ENCODE measurements at places on chromosomes 6 and 20.

- DNase-seq = no peak
Observed at GRCh38 chr20:36238760-36239159, 2.5 kb downstream of the AAR2 start.

DNA sequence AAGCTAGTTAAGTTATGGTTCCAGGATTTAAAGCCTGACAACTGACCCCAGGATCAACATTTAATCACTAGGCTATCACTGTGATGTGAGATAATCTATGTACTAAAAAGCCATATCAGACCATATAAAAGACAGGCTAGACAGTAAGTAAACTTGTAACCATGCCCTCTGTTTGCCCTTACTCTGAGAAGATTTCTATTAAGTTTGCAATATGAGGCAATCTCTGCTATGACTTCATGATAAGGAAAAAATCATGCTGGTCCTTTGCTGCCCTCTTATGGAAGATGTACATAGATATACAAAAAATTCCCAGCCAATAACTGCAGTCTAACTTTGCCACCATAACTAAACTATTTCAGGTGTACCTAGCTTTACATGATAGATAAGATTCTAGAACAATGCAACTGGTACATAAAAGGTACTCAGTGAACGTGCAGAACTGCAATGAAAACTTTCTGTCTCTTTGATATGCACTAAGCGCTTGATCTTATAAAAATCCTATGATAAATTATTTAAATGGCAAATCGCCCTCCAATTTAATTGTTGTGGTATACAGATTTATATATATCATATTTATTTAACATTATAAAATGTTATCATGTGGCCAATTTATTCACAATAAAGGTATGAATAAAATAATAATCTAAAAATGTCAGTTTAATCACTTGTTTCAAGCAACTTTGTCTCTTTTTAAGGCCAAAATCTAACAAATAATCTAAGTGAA lies 70.5 kb downstream of the FAM217A start:
- no peak for DNase-seq

- DNase-seq = no peak
Observed at GRCh38 chr6:134446218-134446848, 128.4 kb upstream of the SGK1 start.

- DNase-seq = no peak
Observed at GRCh38 chr6:40894962-40895799, 143.8 kb downstream of the UNC5CL start.

- no peak for DNase-seq
Observed at GRCh38 chr6:164247106-164247505, 832.6 kb downstream of the QKI start.

DNA sequence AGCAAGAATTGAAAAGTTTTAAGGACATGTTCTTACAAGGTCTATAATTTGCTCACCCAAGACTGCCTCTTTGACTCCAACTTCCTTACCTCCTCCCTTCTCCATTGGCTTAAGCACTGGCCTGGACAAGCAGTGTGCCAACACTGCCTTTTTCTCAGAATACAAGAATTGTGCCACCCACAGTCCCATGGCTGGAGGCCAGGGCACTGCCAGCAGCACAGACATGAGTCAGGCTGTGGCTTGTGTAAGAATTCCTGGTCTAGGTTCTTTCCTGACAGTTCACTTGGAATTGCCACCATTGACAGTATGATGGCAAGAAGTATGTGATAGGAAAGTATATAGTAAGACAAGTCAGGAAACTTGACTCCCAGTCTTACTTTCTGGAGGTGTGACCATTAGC lies 202.7 kb upstream of the MARCKS start:
- DNase-seq = no peak

DNA sequence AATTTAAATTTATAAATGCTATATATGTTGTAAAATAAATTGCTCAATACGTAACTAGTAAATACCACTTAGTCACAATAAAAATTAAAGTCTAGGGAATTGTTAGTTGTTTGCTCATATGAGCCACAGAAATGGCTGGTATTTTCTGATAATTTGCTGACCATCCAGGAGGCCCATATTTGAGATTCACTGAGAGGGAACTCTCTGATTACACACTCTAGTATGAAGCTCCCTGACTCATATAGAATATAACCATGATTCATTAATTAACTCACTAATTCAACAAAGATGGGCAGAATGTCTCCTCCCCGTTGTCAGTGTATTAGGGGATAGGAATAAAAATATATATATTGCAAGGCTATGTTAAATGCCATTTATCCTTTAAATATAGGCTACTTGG lies 46.6 kb upstream of the TMEM30A start:
- no peak for DNase-seq

DNA sequence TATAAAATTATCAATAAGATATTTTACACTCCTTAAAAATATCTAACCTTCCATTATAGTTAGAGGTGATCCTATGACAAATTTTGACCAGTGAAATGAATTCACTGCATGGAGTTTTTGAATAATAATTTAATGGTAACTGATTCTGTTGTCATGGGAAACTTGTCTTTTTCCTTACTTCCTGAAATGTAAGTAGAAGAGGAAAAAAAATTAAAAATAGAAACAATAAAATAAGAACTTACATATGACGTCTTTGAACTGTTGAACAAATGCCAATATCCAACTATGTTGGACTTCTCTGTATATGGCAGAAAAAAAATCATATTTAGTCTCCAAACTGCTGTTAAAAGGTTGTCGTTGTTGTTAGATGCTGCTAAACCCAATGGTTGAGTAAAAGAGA lies 26.3 kb downstream of the PPP1R14C start:
- no peak for DNase-seq

- DNase-seq = no peak
Observed at GRCh38 chr20:19816386-19816785, 58.3 kb downstream of the RIN2 start.

DNA sequence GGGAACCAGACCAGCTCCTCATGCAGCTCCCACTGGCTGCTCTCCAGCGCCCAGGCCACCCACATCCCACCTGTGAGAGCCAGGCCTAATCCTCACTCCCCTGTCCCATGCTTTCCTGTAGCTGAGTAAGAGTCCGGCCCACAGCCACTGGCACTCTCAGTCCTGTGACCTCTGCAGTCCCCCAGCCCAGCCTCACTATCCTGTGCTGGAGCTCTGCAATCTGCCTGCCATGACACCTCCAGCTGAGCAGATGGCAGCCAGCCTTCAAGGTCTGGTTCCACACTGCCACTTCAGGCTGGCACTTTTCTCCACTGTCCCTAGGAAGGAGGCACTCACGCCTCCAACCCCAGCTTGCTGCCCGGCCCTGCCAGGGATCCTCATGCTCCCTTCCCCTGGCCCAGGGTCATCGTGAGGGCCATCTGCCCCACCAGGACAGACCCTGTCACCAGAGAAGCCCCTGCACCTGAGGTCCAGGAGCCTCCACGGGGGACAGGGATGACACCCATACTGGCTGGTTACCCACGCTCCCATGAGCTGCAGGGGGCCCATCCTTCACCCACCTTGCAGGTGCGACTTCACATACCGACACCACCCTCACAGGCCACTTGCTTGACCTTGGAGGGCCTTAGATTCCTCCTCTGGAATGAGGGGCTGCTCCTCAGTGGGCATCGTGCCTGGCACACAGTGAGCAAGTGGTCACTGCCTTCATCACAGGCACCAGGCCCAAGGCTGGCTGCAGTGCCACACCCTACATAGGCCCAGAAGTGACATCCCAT lies 100.1 kb downstream of the ASXL1 start:
- no peak for DNase-seq

DNA sequence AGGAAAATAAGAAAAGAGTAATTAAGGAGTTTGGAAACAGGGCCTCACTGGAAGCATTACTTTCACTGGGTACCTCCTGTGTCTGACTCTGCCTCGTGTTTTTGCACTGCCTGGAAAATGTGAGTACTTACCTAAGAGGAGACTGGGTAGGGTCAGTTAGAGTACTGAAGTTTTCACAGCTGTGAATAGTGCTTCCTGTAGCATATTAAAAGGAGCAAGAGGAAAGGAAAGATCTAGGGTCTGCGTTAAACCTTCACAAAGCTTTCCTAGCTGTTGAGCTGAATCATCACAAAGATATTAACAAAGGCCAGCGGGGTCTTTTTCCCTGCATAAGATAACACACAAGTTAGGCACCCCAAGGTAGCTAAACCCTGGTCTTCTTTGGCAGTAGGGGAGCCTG lies 82.3 kb downstream of the MLIP start:
- DNase-seq = no peak

DNA sequence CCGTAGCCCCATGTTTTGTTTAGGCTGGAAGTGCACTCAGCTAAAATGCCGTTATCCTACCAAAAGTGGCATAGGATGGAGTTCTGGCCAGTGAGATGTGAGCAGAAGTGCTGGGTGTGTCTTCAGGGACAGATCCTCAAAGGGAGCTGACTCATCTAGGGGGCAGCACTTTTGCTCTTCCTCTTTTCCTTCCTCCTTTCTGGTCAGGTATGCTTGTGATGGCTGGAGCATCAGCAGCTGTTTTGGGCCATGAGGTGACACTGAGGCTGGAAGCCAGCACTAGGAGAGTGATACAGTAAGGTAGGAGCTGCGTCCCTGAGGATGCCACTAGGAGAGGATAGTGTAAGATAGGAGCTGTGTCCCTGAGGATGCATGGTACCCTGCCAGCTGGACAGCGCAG lies 4.6 kb upstream of the OSBPL2 start:
- no peak for DNase-seq

GRCh38 chr6:8027965-8028651 lies 36.1 kb downstream of the BLOC1S5 start:
- no peak for DNase-seq

GRCh38 chr6:33906439-33906838 lies 102.6 kb upstream of the MLN start:
- no peak for DNase-seq

DNA sequence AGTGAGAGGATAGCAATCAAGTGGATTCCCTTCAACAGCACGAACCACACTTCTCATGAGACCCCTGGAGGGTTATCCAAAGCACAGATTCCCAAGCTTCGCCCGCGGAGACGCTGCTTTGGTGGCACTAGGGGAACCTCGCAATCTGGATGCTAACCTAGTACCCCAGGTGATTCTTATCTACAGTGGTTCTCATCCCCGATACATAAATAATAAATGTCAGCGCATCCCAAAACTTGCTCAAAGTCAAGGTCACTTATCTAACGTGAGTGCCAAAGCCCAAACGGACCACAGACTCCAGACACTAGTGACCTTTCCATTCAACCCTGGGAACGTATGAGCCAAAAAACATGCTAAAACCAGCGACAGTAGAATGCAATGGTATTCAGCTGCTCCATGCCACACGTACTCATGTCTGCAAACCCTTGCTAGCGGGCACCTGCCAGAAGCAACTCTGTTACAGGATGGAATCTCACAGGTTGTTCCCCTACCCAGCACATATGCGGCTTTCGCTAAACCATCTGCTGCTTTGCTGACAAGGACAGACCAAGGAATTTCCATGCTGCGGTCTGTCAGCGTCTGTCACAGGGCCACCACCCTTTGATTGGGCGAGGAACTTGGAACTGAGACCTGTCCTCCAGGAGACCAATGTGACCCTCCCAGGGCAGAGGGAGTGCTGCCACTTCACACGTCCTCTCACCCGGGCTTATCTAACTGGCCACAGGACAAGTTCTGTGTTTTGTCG lies 16.8 kb downstream of the MYLK4 start:
- no peak for DNase-seq

DNA sequence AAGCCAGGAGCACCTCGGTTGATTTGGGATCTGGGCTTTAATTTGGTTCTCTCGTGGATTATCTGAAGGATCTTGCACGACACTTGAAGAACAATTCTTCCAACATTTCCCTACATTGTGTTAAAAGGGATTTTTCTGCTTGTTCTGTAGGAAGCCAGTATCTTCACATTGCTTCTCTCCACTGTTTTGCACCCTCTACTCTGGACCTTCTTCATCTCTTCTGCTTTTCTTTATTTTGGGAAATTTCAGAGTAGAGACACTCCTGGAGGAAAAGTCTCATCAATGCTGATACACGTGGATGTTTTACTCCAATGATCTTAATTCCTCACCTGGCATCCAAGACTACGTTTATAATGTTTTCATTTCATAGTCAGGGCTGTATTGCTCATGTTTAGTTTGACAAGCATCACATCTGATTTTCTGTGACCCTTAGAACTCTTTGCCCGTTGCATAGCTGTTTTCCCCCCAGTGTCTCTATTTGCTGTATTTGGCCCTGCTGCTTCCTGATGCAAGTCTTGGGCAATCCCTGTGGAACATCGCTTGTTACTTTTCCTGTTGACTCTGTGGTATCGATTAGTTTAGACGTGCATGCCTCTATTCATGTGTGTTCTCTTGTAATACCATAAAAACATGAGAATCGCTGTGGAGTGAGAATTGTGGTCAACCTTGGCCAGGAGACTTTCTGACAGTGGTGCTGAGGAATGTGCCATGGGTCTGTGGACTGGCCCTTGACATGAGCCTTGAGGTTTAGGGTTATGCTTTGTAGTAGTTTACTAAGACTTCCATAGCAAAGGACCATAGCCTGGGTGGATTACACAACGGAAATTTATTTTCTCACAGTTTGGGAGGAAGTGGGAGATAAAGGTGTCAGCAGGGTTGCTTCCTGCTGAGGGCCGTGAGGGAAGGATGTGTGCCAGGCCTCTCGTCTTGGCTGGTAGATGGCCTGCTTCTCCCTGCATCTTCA lies 12.5 kb downstream of the PLCB1 start:
- DNase-seq = no peak

DNA sequence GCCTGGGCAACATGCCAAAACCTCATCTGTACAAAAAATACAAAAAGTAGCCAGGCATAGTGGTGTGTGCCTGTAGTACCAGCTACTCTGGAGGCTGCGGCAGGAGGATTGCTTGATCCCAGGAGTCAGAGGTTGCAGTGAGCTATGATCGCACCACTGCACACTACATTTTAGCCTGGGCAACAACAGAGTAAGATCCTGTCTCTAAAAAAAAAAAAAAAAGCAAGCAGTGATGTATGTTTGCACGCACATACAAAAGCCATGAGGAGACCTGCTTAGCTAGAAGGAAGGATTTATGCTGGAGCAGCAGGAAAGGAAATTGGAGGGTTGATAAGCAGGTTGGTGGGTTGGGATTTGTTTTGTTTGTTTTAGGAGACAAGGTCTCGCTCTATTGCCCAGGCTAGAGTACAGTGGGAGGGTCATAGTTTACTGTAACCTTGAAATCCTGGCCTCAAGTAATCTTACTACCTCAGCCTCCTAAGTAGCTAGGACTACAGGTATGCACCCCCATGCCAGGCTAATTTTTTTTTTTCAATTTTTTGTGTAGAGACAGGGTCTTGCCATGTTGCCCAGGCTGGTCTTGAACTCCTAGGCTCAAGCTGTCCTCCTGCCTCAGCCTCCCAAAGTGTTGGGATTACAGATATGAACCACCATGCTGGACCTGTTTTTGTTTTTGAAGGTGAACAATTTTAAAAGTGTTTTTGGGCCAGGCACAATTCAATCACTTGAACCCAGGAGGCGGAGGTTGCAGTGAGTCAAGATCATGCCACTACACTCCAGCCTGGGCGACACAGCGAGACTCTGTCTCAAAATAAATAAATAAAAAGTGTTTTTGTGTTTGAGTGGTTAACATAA lies 4.0 kb downstream of the ZSWIM3 start:
- DNase-seq = no peak

- no peak for DNase-seq
Observed at GRCh38 chr6:11007715-11008608, 36.1 kb downstream of the ELOVL2 start.

GRCh38 chr20:57378107-57378506 lies 13.1 kb upstream of the RBM38 start:
- DNase-seq = no peak

GRCh38 chr20:52837378-52837777 lies 134.8 kb upstream of the TSHZ2 start:
- no peak for DNase-seq

GRCh38 chr20:50318710-50319109 lies 128.1 kb downstream of the CEBPB start:
- DNase-seq = no peak
